AG09319 (cell line): ENCODE measurements at places on chromosomes 4 and X.
A peak's percentile ranks its signal among the peaks of the same experiment; 100 is the strongest.

GRCh38 chr4:137519406-137519805, 12.9 kb downstream of the PCDH18 start:
- DNase-seq: no peak

DNA sequence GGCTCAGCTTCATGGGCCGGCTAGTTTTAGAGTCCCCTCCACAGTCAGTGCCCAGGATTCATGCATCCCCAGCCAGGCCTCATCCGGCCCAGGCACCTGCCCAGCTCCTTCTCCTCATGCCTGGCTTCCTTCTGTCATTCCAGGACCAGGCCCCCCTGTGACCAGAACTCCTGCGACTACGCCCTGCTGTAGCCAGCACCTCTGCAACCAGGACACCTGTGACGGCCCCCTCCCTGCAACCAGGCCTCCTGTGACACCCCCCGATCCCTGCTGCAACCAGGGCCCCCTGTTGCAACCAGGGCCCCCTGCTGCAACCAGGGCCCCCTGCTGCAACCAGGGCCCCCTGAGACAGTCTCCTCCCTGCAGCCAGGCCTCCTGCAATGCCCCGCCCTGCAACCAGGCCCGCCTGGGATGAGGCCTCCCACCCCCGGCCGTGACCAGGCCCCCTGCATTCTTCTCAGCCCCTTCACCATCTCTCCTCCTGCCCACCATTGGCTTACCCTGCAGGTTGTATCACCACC, 46.8 kb downstream of the HTRA3 start:
- DNase-seq: no peak

DNA sequence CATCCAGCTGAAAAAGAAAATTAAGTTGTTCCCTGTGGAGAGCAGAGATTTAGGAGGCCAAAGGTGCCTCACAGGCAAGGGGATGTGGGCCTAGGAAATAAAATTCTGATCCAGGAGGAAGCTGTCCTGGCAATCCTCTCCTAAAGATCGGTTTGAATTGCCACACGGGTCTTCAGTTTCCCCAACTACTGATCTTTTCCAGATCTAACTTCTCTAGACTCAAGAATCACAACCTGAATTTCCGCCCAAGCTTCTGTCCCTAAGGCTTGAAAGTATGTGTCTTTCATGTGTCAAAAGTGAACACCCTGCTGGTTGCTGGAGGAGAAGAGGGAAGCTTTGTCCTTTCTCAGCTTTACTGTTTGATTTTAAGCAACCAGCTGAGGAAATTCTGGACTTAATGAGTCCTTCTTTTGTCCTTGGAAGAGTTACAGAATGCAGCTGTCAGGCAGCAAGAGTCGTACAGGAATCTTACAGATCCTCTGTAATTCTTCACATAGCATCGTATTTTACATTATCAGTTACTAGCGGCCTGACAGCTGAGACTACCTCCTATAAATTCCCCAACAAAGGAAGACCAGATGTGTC, 93.8 kb downstream of the INPP4B start:
- no peak for DNase-seq

DNA sequence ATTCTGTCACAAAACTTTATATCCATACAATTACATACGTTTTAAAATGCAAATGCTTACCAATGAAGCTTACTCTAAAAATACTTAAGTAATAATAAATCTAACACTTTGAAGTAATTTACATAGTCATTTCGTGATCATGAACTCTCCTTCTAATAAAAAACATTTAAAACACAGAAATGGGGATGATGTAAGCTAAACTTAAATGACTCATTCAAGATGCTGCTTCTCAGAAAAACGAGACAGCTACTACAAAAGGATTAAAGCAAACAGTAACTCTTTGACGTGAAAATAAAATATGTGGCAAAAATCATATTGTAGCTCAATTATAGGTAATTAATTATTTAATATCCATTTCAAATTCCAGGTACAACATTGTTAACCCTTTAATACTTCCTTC, 148.7 kb downstream of the FGF16 start:
- DNase-seq: no peak

- DNase-seq: no peak
These were observed 66.8 kb upstream of the NKX1-1 start for GRCh38 chr4:1472911-1473518.

DNA sequence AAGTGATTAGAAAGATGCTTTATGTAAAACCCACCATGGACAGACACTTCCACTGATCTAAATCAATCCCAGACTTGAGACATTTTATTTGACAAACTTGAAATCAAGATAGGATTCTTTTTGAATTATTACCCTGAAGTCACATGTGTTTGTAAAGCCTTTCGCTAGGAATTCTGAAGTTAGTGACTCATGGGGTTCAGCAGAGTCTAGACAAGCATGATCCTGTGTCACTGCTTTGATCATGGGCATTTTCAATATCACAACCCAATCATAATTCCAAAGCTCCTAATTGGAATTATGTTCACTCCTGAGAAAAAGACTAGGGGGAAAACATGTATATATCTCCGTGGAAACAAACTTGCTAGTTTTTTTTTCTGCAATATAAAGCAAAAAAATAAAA, 67.5 kb upstream of the BMP3 start:
- no peak for DNase-seq

GRCh38 chrX:107677909-107678308, 49.6 kb downstream of the PRPS1 start:
- DNase-seq: no peak

GRCh38 chr4:19151684-19152083, 1100.0 kb upstream of the SLIT2 start:
- DNase-seq: no peak

- no peak for DNase-seq
These were observed 61.7 kb downstream of the KANTR start for GRCh38 chrX:53155512-53156206.

DNA sequence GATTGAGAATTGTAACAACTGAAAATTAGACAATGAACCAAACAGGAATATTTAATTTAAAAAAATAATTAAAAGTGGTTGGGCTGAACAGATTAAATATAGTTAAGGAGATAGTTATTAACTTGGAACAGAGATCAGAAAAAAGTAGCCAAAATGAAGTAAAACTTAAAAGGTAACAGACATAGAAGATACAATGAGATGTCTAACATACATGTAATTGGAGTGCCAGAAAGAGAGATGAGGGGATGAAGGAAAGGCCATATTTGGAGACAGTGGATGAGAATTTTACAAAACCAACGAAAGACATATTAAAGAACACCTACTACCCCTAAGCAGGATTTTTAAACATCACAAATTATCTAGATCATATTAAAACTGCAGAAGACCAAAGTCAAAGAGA, 8.0 kb downstream of the TBC1D9 start:
- no peak for DNase-seq

GRCh38 chrX:97405031-97405660, 521.4 kb downstream of the RPA4 start:
- no peak for DNase-seq

DNA sequence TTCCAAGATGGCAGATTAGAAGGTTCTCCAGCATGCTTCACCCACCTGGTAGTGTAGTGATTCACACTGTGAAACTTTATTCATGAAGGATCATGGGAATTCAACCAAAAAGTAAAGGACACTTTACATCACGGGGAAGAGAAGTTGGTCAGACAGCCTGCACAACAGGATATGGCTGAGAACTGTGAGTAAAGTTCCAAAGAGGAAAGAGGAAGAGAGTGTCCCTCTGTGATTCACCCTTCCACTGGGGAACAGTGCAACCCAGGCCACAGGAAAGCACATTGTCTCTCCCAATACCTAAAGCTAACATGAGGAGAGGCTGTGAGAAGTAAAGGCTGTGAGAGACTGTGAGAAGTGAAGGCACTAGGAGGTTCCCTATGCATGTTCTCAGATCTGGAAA, 137.2 kb downstream of the STPG2 start:
- no peak for DNase-seq

GRCh38 chr4:71526637-71527406, 188.0 kb downstream of the SLC4A4 start:
- DNase-seq: no peak

- no peak for DNase-seq
These were observed 298.8 kb downstream of the GBA3 start for GRCh38 chr4:22991576-22991975.

DNA sequence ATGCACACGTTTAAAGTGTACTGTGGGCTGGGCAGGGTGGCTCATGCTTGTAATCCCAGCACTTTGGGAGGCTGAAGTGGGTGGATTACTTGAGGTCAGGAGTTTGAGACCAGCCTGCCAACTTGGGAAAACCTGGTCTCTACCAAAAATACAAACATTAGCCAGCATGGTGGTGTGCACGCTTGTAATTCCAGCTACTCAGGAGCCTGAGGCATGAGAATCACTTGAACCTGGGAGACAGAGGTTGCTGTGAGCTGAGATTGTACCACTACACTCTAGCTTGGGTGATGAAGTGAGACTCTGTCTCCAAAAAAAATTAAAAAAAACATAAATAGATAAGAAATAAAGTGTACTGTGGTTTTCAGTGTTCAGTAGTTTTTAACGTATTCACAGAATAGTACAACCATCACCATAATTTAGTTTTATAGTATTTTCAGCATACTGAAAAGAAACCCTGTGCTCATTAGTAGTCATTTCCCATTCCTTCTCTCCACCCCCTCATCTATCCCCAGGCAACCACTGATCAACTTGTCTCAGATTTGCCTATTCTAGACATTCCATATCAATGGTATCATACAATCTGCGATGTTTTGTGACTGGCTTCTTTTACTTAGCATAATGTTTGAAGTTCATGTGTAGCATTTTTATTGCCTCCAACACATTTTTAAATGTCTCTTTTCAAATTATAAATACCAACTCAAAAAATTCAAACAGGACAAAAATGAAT, 19.1 kb downstream of the SLAIN2 start:
- no peak for DNase-seq

DNA sequence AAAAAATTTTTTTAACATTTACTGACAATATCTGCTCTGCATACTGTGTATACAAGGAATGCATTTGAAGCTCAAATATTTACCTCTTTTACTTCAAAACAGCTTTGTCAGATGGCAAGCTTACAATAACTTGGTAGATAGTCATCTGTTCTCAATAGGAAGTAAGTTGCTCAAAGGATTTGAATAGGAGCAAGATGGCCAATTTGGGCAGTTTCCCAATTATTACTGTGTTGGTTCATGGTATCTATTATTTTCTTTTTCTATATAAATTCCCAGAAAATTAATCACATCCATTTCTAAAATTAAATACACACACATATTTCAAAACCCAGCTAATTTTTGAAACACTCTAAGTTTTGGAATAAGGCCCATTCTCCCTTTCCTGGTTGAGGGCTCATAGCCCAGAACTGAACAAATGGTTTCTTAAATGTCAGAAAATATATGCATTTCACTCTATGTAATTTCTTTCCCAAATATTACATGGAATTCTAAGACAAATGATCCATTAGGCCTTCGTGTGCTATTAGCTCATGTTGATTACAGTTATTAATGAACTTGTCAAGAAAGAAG, 60.2 kb upstream of the BLTP1 start:
- peak; percentile 24 for DNase-seq

DNA sequence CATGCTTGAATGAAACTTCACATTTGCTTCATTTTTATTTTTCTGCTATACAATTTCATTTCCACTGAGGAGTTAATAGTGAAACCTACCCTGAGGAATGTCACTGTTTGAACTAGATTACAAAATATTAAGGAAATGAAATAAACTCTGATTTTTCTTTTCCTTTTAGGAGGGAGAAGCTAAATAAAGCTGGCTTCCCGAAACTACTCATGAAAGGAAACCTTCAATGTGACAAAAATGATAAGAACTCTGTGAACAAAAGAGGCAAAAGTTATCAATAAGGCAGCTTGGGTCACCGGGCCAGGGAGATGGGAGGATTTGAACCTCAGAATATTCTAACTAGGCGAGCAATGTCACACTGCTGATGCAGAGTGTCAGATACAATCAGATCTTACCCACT, 185.2 kb downstream of the APBB2 start:
- DNase-seq: no peak

DNA sequence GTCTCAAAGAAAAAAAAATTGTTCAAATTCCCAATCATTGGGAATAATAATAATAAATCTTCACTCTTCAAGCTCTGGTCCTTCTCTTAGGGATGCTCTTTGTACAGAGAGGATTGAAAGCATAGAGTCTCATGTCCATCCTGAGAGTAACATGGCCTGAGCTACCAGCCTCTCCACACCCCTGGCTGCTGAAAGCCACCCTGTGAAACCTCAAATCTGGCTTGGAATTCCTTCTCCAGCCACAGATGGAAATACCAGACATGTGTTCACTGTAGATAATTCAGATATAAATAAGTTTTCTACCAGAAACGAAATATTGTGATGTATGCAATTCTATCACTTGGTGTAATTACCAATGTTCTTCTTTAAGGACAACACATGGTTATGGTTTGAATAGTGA, 140.6 kb downstream of the ARSF start:
- DNase-seq: no peak

GRCh38 chr4:34181891-34182290, 2062.4 kb downstream of the ARAP2 start:
- DNase-seq: no peak

- DNase-seq: no peak
These were observed 27.2 kb downstream of the ELF4 start for GRCh38 chrX:130083107-130083490.

DNA sequence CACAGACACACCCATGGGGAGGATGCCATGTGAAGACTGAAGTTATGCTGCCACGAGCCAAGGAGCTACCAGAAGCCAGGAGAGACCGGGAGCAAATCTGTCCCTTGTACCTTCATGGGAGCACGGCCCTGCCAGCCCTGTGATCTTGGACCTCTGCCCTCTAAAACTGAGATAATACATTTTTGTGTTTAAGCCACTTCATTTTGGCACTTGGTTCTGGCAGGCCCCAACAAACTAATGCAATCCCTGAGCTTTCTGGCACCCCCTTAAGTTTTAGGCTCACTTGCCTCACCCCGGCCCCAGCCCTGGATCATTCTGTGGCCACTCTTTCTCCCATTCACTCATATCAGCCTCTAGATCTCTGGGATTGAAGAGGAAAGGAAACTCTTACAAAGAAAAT, 35.4 kb downstream of the SEL1L3 start:
- no peak for DNase-seq

DNA sequence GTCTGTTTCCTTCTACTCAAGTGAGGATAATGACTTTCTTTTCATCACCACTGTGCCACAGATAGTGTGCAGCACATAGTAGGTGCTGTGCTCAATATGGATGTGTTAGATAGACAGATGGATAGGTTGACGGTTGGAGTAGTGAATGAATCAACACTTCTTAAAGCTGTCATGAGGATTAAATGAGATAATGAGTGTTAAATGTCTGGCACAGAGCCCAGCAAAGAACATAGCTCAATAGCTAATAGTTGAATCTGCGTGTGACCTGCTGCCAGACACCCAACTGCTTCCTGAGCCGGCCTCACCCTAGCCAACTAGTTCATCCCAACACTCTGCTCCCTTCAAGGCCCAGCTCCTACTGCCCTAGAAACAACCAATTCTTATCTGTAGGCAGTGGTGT, 67.7 kb upstream of the PJA1 start:
- no peak for DNase-seq

GRCh38 chr4:109574443-109574850, 14.4 kb downstream of the MCUB start:
- DNase-seq: no peak

- no peak for DNase-seq
These were observed 110.3 kb upstream of the KIT start for GRCh38 chr4:54547299-54548097.
